Activated naive CD4-positive, alpha-beta T cell treated with Interleukin-2 at 50 U/mL for 16 hours (primary cell): ENCODE measurements at places on chromosomes 6 and 20.

GRCh38 chr6:135811644-135812526, 39.6 kb upstream of the PDE7B start:
- no peak for DNase-seq

DNA sequence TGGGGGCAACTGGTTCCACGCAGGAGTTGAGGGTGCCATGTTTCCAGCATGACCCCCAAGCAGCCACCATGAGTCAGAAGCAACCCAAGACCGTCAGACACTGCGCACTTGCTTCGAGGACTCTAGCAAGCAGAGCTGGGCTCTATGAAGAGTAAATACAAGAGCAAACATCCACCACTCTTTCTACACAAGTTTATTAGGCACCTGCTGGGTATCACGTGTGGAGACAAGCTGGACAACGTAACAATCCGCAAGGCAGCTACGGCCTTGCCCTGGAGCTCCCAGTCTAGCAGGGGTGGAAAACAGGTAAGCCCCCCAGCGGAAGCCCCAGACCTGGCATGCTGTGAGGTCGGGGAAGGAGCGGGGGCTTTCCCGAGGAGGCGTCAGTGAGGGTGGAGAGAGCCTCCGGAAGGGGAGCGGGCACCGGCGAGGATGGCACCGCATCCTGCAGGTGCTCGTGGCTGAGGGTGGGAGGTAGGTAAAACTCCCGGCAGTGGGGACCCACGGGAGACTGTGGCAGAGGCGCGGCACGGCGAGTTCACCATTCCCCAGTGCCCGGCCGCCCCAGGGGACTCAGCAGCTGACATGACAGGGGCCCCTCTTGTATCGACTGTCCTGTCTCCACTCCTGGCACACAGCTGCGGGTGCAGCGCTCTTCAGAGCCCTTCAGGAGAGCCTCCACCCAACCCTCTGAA, 33.6 kb downstream of the GNAS-AS1 start:
- no peak for DNase-seq

- DNase-seq = no peak
Observed at GRCh38 chr6:81328700-81329099, 423.8 kb downstream of the TENT5A start.

DNA sequence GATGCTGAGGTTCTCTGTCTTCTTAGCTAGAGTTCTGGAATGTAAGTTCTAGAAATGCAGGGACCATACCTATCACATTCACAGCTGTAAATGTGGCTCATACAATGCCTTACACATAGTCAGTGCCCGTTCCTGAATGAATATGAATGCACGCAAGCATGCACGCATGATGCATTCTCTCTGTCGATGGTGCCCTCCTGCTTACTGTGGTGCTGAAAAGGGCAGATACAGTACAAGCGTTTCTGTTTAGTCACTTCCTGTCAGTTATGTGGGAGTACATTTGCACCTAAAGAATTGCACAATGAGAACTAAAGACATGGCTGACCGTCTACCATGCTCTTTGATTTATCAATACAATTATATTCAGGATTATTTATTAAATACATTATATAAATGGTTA, 152.2 kb upstream of the SOX4 start:
- DNase-seq = no peak

DNA sequence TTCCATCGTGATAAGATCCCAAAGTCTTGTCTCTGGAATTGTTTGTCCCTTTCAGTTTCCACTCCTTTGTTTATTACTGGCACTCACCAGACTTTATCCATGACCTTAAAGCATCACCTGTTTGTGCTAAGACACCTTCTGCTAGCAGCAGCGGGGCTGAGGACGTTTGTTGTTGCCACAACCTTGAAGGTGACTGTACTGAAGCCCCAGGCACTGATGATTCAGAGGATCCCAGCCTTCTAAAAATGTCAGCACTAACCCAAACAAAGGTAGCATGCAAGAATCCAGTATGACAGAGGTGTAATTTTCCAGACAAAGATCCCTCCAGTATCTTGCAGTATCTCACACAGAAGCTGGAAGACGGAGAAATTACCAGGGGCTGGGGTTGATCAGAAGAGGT, 28.9 kb upstream of the SMIM8 start:
- DNase-seq = no peak

GRCh38 chr6:52760105-52760765, 3.0 kb downstream of the GSTA2 start:
- DNase-seq = no peak

GRCh38 chr6:88263591-88263990, 97.4 kb upstream of the CNR1 start:
- no peak for DNase-seq

- no peak for DNase-seq
Observed at GRCh38 chr6:111211411-111212030, 124.2 kb downstream of the SLC16A10 start.

- DNase-seq = no peak
Observed at GRCh38 chr20:3862333-3862732, 15.7 kb downstream of the MAVS start.

DNA sequence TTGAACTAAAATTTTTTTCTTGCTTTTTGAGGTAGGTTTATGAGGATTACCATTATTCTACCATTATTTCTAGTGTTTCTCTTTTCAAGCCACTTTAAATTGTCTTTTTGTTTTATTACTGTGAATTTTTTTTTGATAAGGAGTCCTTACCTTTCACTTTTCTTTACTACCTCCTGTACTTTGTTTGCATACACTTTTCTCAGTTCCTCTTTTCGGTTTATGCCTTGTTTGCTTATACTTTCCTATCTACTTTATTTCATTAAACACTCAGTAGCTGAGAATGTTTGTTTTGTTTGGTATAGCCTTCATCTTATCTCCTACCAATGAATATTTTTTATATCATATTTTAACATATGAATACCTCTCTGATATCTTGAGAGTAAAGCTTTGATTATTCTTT, 147.9 kb downstream of the TFAP2B start:
- no peak for DNase-seq

DNA sequence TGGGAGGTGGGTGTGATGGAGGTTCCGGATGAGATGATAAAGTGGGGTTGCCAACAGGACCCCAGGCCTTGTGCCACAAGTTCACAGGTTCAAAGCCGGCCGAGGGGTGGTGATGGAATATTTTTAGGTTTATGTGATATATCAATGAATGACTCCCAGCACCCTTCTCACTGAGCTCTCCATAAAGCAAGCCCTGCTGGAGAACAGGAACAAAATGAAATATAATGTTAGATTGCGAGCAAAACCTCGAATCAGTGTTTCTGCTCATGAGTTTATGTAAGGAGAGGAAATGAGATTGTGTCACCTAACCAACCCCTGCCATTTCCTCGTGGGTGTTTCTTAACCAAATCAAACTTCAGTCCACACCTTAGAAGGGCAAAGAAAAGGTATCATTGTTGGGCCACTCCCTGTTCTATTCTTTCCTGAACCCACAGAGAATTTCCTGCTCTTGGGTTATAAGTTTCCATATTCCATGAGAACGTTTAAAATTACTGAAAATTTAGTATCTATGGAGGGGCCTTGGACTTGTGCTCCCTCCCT, 192.2 kb upstream of the EXOC2 start:
- no peak for DNase-seq

- no peak for DNase-seq
Observed at GRCh38 chr20:49914310-49915117, 815 bp downstream of the SPATA2 start.

DNA sequence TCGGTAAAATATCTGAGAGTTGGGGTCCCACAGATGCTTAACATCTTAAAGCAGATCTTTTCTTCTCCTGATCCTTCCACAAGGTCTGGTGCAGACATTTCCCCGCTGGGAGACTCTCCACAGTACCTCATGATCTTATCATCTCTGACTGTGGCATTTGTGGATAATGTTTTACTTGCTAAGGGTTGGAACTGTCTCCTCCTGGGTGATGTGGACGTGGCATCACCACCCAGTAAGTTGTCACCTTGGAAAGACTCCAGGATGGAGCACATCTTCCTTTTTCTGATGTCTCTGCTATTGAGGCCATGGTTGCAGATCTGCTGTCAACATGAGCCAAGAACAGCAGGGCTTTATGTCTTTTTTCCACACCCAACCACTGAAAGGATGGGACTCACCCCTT, 42.0 kb upstream of the FANCE start:
- no peak for DNase-seq

GRCh38 chr6:34656378-34657036, 40.1 kb downstream of the ILRUN start:
- DNase-seq = peak; percentile 65

DNA sequence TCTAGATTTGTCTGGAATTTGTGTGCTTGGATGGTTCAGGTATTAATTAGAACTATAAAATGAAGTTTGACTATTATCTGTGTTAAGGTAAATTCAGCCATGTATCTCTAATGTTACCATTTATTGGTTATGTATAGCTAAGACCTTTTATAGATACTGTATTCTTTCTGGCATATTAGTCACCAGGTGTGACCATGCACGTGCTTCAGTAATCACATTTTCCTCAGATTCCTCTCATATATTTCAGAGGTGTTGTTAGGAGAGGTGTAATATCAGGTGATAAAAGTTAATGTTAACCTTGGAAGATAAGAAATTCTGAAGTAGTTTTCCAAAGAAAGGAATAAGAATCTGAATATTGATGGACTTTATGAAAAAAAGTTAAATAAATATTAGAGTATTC, 194.5 kb upstream of the KHDRBS2 start:
- no peak for DNase-seq

DNA sequence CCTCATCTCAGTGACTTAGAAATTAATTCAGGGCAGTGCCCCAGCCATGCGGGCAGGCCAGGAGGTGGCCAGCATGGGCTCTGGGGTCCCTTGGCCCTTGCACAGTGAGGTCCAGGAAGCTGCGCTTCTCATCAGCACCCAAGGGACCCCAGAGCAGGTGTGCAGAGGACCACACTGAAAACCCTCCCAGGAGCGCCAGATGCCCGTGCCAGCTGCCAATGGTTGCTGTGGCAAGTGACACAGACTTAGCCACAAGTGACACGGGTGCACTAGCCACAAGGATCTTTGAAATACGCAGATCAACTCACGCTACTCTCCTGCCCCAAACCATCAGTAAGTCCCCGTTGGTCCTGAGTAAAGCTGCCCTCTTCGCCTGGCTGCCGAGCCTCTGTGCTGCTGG, 88.1 kb downstream of the ERMARD start:
- DNase-seq = no peak

GRCh38 chr20:50872560-50873425, 58.4 kb downstream of the ADNP start:
- DNase-seq = no peak

GRCh38 chr6:30480536-30481156, 8.7 kb upstream of the HLA-E start:
- peak; percentile 60 for DNase-seq

- DNase-seq = no peak
Observed at GRCh38 chr20:6483727-6484126, 283.8 kb upstream of the BMP2 start.

DNA sequence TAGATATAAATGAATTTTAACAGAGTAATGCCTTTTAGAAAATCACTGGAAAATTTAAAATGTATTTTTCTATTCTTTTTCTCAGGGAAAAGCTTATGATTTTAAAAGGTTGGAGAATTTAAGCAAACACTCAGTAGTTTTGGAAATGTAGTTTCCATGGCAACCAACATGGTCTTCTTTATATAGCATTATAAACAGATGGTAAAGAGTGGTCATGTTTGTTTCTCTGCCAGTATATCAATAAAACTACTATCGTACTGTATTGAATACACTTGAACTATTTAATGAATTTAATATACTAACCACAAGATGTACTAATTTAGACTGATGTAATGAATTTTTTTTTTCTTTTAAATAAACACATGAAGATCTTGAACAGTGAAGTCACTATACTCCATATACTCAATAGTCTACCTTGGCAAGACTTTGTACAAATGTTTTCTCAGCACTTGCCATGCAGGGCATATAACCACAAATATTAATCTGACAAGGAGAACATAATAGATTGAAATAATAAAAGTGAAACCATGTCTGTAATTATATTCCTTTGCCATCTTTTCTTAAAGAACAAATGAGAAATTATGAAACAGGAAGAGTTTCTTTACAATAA, 105.5 kb downstream of the PDSS2 start:
- DNase-seq = no peak
